ENCODE measurements at places on chromosomes 16 and 17.

GRCh38 chr17:63698381-63698885, 1.5 kb downstream of the LIMD2 start:
- DNase-seq, result no peak

GRCh38 chr16:70390774-70391173, 44.1 kb downstream of the DDX19A start:
- DNase-seq, result no peak

DNA sequence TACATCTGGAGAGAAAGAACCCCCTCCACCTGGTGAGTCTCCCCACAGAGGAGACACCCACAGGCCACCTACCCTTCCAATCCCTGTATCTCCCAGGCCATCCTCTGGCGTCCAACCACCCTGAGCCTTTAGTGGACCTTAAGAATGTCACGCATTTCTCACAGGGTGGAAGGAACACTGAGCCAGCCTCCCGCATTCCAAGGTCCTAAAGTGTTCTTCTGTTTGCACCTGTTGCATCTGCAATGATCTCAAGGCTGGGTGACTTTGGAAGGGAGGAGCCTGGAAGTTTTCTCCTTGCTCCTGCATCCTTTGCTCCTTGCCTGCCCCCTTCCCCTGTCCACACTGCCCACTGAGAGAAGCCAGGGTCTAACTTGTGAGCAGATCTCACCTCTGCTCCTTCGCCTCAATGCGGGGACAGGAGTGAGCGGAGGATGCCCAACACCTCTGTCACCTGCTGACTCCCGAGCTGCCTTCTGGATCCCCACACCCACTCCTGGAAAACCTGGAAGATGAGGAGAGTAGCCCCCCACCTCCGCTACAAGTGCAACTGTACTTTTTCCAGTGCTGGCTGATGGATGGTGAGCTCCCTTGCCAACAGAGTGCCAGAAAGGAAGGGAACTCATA, 3.7 kb downstream of the CHST5 start:
- DNase-seq, result no peak

DNA sequence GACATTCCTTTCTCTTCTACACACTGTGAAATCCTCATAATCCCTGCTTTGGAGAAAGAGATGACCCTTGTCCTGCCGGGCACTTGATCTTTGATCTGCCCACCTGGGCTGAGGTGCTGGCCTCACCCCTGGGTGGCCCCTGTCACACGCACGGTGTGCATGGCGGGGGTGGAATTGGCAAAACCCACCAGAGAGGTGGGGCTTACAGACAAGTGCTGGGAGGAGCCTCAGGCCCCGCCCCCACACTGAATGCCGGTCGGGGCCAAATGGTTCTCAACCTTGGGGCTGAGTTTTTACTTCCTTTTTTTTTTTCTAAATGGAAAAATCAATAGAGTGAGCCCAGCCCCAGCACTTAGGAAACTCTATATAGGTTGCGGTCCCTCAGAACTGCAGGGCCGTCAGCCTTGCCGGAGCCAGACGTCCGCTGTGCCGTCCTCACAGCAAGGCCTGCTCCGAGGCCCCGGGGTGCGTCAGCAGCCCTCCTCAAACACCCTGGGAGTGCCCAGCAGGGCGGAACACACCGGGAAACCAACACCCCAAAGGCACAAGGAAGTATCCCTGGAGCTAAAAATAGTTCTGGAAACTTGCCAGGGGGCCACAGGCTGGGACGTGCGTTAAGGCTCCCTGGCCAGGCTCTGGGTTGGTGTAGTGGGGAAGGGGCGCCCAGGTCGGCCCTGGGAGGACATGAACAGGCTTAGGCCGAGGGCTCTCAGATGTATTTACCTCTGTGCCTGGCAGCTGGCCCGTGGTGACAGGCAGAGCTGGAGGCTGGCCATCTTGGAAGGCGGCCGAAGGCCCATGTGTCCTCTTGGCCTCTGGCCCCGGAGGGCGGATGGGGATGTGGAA, 11.0 kb downstream of the GPRC5C start:
- peak; percentile 68 for DNase-seq

DNA sequence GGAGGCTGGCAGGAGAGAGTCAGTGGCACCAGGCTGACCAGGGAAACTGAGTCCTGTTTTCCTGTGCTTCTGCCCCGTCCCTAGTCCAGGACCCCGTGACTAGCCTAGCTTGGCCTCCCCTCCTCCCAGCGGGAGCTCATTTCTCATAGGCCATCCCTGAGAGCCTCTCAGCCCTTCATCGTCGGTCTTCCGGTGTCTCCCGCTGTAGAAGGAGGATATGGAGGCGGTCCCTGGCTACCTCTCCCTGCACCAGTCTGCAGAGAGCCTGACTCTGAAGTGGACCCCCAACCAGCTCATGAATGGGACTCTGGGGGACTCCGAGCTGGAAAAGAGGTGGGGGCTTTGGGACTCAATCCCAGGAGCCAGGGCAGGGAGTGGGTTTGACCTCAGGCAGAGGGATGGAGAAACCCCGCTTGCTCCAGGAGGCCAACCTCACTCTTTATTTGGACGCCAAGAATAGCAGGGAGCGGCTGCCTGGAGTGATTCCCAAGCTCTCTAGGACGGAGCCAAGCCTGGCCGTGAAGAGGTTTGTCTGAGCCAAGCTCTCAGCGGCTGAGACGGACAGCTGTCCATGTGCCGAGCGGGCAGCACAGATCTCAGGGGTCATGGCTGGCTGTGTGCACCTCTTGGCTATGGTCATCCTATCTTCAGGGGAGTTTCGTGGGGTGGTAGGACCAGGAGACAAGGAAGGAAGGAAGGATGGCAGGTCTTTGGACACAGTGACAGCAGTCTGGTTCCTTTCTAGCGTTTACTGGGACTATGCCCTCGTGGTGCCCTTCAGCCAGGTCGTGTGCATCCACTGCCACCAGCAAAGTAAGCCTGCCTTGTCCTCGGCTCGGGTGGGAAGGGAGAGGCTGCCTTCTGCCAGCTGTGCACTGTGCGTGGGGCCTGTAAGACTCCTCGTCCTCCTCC, 26.8 kb downstream of the SGSM2 start:
- DNase-seq, result no peak

DNA sequence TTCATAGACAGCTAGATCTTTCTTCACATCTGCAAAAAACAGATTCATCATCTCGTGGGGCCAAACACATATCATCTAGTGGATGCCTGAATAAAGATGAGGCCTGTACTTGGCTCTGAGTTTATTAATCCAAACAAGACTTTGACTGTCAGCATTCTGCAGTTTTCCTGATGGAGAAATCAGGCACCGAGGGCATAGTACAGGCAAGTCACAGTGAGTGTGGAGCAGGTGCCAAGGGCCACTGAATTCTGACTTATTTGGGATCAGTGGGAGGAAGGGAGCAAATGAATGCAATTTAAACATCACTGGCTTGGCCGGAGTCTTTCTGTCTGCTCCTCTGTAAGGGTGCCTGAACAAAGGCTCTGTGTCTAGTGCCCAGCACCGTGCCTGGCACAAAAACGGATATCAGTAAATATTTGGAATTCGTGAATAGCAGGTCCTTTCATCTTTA, 975 bp downstream of the CFAP20 start:
- no peak for DNase-seq

DNA sequence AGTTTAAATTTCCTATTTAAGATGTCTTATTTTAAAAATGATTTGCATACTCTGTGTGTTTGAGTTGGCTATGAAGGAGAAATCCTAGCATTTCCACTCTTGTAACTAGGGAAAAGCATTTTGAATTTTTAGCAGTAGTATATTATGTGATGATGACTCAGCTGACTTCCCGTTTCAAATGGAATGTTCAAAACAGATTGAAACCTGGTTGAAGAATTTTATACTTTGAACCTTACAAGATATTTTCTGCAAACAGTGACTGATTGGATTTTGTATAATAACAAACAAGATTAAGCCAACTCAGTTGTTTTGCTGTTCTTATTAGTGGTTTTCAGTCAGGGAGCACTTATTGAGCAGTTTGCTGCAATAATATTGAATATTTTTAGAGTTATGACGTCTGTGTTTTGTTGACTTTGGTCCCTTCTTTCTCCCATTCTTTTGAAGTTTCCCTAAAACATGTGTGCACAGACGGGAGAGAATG, 8.0 kb downstream of the TNRC6A start:
- no peak for DNase-seq

DNA sequence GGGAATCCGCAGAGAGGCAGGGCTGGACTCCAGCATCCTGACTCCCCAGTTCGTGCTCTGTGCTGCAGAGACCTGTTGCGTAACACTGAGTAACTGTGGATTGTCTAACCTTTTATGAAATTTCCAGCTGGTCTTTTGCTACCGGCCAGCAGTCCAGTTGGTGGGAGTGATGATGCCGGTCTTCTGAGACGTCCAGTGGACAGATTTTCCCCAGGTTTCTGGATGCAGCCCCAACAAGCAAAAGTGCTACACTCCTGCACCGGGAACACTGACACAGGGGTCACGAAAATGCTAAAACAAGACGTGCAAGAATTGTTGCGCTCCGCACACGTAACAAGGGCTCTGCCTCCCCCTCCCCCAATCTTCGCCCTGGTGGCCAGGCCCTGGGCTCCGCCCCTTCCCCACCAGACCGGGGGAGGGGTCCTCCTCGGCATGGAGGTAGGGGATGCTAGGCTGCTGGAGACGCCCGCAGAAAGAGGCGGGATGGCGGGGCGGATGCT, 701 bp upstream of the MRC2 start:
- DNase-seq, result no peak

DNA sequence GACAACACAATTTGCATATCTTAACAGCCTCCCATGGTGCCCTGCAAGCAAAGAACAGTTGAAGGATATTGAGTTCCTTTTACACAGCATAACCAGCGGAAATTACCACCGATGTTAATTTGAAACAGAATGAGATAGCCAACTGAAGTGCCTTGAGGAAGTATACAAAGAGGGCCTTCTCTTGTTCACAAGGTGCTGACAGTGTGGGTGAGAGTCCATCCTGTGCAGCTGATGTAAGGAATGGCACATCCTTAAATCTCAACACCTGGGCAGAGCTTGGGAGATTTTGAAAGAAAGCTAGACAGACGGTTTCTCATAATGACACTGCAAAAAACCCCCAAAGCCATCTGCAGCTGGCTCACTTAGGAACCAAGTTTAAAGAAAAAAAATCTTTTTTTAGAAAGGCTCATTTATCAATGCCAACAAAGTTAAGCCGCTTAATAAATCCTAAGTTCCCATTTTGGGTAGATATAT, 818.6 kb downstream of the KCNJ2 start:
- DNase-seq, result no peak

DNA sequence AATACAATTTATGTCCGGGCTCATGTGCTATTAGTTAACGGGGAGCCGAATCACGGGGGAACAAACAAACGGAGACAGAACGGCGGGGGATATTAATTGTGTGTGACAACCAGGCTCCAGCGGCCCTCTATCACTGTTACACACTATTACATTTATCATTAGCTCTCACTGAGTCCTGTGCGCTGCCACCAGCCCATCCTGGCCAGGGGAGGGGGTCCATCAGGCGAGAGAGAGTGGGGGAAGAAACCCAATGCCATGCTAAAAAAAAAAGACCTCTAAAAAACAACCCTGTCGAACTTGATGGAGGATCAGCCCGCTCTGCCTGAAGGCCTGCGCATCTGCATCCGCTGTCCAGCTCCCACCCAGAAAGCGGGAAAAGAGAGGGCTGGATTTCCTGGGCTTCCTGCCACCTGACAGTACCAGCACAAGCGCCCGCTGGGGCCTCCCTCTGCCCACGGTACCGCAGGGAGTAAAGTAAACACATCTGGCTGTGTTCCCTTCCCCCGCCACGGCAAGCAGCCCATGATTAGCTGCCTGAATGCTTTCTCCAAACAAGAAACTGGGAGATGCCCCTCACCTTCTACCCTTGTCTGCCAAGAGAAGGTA, 41.7 kb downstream of the PIPOX start:
- DNase-seq, result no peak

- DNase-seq, result peak; percentile 48
Observed at GRCh38 chr16:75550211-75550662, 5.8 kb downstream of the TMEM231 start.

- no peak for DNase-seq
Observed at GRCh38 chr16:87131061-87131995, 185.9 kb downstream of the C16orf95 start.

DNA sequence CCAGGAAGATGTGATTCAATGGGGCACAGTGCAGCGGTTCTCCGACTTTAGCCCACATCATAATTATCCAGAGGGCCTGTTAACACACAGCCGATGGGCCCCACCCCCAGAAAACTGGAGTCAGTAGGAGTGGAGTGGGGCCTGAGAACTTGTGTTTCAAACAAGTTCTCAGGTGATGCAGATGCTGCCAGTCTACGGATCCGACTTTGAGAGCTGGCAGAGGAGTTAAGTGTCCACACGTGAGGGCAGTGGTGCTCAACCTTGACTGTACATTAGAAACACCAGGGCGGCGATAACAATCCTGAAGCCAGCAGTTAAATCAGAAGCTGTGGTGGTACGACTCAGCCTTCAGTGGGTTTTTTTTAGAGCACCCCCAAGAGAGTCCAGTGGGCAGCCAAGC, 75.0 kb downstream of the GPRC5B start:
- DNase-seq, result no peak

DNA sequence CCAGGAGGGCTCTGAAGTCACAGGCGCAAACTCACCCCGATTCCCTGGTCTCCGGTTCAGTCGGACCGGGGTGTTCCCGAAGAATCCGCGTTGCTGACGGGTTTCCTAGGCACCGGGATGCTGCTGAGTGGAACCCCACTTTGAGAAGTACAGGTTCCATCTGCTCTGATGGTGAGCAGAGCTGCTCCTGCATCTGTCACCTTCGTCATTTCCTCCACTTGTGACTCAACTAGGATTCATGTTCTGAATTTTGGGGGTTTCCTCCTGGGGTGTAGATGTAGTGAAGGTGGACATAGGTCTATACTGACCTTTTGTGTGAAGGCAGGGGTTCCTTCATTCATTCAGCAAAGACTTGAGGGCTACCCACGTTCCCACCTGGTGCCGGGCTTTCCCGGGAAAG, 25.0 kb downstream of the LGALS3BP start:
- no peak for DNase-seq
